SJSA1 (cell line): ENCODE measurements at places on chromosomes 5 and 9. TPM values are rescaled to one million over a fixed set of nuclear protein-coding genes. Genes with fewer than 3 reads are reported as not detected.
A peak's percentile ranks its signal among the peaks of the same experiment; 100 is the strongest.

GRCh38 chr5:73114044-73114688 is 6.2 kb upstream of the TMEM171 start:
- peaks cover 32% of the 10 kb centered on the region for H3K4me1 ChIP-seq
- no peaks in the 10 kb centered on the region for H3K36me3 ChIP-seq
- no peak overlapping the region for H3K27ac ChIP-seq
- no peak for DNase-seq
- no peak overlapping the region for H3K4me3 ChIP-seq

DNA sequence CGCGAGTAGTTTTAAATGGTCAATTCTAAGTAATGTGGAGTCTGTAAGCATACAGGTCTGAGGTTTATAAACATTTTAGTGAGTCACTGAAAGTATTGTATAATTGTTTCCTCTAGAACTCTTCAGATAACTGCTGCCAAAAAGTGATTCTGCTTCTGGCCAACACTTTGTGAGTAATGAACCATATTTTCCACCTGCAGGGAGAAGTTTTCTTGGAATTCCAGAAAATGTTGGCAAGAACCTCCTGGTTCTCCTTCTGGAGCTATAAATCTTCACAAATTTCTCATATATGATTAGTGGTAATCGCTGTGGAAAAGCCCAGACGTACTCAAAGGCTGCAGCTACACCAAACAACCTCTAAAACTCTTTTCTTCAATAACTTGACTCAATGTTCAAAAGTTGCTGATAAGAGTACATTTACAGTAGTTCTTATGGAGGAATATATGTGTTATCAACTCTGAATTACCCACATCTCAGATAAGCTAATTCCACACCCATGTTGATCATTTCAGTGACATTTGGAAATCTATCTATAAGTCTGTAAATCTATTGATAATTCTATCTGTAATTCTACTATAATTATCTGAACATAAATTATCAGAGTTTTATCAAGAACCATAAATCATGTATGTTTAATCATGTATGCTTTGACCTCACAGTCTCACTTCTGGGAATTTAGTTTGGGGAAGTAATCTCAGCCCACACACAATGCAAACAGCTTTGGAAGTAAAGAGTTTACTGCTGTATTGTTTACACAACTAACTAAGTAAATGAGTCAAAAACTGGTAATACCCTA is 74.1 kb downstream of the FNBP1 start:
- peak; percentile 69 for DNase-seq
- H3K36me3 ChIP-seq, result peaks cover 9% of the 10 kb centered on the region
- no peaks in the 10 kb centered on the region for H3K27me3 ChIP-seq
- peaks cover 75% of the 10 kb centered on the region for H3K4me1 ChIP-seq
- peak overlapping the region; percentile 53 for H3K27ac ChIP-seq

DNA sequence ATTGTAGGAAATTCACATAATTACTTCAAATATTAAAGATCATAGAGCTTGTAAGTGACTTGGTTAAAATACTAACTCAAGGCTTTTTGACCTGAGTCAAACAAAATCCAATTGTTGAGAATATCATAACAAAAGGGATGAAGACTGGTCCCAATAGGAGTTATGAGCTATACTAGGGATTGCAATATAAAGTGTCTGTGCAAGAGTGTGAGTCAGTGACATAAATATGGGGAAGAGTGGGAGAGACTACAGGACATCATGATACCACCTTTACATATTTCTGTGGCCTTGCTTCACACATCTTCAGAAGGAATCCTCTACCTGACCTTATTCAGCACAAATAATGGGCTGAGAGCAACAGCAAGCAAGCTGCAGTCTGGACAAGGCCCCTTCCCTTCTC is 180.9 kb upstream of the SLC24A2 start:
- no peak overlapping the region for H3K4me3 ChIP-seq
- H3K36me3 ChIP-seq, result no peaks in the 10 kb centered on the region
- no peaks in the 10 kb centered on the region for H3K27me3 ChIP-seq
- peaks cover 22% of the 10 kb centered on the region for H3K4me1 ChIP-seq
- DNase-seq, result no peak

DNA sequence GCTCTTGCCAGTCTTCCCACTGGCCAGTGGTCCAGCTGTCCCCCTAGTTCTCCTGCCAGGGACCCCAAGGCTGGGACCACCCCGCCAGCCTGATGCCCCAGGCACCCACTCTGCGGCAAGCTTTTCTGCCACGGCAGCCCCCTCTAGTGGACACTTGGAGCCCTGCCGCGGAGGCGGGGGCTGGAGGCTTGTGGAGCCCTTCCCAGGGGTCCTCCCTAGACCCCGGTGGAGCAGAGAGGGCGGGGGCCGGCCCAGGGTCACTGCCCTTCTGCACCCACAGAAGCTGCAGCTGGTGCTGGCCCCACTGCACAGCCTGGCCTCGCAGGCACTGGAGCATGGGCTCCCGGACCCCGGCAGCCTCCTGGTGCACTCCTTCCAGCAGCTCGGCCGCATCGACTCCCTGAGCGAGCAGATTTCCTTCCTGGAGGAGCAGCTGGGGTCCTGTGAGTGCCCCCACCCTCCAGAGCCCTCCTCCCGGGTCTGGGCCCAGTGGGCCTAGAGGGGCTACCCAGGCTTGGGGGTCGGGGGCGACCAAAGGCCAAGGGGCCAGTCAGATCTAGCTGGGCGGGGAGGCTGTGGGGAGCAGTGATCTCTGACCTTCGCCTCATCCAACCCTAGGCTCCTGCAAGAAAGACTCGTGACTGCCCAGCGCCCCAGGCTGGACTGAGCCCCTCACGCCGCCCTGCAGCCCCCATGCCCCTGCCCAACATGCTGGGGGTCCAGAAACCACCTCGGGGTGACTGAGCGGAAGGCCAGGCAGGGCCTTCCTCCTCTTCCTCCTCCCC is 9.1 kb downstream of the EGFL7 start:
- peaks cover 33% of the 10 kb centered on the region for H3K27me3 ChIP-seq
- H3K4me1 ChIP-seq, result no peaks in the 10 kb centered on the region
- H3K36me3 ChIP-seq, result no peaks in the 10 kb centered on the region

DNA sequence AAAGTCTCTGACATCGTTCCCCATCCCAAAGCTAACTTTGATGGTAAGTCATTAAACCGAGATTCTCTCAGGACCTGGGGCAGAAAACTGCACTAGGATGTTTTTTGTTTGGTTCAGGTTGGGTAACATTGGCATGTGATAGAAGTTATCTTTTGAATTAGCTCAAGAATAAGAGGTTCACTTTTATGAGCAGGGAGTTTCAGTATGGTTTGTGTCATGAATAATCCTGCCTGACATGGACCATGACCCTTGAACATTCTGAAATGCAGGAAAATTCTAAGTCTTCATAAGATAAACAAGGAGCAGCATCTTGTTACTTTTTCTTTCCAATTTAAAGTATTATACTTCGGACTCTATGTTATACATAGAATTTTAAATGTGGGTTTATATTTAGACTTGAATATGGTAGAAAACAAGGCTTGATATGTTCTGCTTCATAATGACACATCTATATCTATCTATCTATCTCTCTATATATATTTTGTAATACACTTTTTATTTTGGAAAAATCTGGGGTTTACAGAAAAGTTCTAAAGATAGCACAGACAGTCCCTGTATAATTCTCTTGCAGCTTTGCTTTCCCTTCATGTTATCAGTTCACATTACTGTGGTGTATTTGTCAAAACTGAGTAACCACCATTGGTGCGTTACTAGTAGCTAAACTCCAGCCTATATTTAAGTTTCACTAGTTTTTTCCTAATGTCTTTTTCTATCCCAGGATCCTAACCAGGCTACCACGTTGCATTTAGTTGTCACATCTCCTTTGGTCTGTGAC is 102.7 kb upstream of the TAF11L2 start:
- DNase-seq, result no peak
- peaks cover 22% of the 10 kb centered on the region for H3K4me1 ChIP-seq
- H3K27ac ChIP-seq, result no peak overlapping the region
- no peaks in the 10 kb centered on the region for H3K36me3 ChIP-seq
- H3K27me3 ChIP-seq, result no peaks in the 10 kb centered on the region

DNA sequence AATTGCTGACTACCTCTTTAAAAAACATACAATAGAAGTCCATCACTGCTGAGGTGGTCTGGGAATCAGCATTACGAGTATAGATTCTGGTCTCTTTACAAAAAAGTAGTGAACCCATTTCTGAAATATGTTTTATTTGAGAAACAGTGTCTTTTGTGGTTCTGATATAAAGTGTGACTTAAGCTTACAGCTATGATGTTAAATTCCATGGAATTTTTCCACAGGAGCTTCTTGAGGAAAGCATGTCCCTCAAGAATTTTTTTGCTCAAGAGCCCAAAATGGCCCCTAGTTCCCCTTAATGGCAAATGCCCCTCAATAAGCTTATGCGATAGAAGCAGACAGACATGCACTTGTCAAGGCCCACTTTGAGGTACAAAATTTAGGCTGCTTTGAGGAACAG is 265.7 kb downstream of the FAM170A start:
- no peak for DNase-seq
- H3K36me3 ChIP-seq, result no peaks in the 10 kb centered on the region
- H3K27ac ChIP-seq, result no peak overlapping the region
- no peak overlapping the region for H3K4me3 ChIP-seq
- H3K4me1 ChIP-seq, result no peaks in the 10 kb centered on the region

DNA sequence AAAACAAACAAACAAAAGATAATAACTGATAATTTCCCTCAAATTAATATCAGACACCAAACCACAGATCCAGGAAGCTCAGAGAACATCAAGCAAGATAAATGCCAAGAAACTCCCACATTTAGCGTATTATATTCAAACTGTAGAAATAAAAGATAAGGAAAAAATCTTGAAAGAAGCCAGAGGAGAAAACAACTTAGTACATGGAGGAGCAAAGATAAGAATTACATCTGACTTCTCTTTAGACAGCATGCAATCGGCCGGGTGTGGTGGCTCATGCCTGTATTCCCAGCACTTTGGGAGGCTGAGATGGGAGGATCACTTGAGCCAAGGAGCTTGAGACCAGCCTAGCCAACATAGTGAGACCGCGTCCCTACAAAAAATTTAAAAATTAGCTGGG is 17.2 kb upstream of the MLANA start:
- no peaks in the 10 kb centered on the region for H3K4me1 ChIP-seq
- no peaks in the 10 kb centered on the region for H3K36me3 ChIP-seq
- no peak overlapping the region for H3K27ac ChIP-seq

- no peak overlapping the region for H3K27ac ChIP-seq
- H3K27me3 ChIP-seq, result no peaks in the 10 kb centered on the region
- DNase-seq, result no peak
- no peaks in the 10 kb centered on the region for H3K4me1 ChIP-seq
These were observed 31.7 kb downstream of the CEP72 start for GRCh38 chr5:643811-644271.

DNA sequence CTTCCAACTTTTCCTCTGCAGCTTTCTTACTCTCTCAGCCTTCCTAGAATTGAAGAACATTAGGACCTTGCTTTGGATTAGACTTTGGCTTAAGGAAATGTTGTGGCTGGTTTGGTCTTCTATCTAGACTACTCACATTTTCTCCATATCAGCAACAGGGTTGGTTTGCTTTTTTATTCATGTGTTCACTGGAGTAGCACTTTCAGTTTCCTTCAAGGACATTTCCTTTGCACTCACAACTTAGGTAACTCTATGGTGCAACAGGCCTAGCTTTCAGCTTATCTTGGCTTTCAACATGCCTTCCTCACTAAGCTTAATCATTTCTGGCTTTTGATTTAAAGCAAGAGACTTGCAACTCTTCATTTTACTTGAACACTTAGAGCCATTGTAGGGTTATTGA is 153.1 kb downstream of the CCDC192 start:
- H3K36me3 ChIP-seq, result no peaks in the 10 kb centered on the region
- no peaks in the 10 kb centered on the region for H3K4me1 ChIP-seq
- H3K27ac ChIP-seq, result no peak overlapping the region
- H3K4me3 ChIP-seq, result no peak overlapping the region
- no peak for DNase-seq
- H3K27me3 ChIP-seq, result no peaks in the 10 kb centered on the region

- no peak overlapping the region for H3K27ac ChIP-seq
- DNase-seq, result no peak
- no peaks in the 10 kb centered on the region for H3K27me3 ChIP-seq
- peaks cover 12% of the 10 kb centered on the region for H3K4me1 ChIP-seq
- no peak overlapping the region for H3K4me3 ChIP-seq
These were observed 136.6 kb upstream of the TNC start for GRCh38 chr9:115254287-115255180.

DNA sequence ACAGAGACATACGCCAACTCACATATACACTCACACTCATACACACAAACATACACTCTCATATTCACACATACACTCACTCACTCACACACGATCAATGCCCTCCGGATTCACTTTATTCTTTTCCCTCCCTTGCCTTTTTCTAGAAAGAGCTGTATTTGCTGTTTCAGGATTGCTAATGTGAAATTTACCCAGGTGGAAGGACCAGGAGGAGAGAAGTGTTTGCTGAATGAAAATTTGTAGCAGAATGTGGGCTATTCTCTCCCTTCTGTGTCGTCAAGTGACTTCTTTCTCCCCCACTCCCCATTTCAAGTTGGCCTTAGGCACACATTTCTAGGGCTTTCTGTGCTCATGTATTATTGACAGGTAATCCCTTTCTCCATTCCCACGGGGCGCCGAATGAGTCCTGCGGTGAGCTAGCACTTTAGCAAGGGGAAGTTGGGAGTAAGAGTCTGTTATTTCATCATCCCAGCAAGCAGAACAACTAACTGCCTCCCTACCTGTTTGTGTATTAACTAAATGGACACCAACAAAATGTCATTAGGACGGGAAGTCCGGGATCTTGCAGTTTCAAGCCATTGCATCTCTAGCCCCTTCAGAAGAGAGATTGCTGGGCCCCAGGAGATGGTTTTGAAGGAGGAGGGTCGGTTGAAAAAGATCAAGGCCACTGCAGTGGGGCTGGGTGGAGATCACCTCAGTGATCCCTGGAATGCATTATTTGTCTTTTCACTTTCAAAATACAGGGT is 97.1 kb upstream of the TAF11L2 start:
- H3K4me1 ChIP-seq, result peaks cover 39% of the 10 kb centered on the region
- H3K4me3 ChIP-seq, result no peak overlapping the region
- no peak for DNase-seq
- H3K36me3 ChIP-seq, result no peaks in the 10 kb centered on the region

DNA sequence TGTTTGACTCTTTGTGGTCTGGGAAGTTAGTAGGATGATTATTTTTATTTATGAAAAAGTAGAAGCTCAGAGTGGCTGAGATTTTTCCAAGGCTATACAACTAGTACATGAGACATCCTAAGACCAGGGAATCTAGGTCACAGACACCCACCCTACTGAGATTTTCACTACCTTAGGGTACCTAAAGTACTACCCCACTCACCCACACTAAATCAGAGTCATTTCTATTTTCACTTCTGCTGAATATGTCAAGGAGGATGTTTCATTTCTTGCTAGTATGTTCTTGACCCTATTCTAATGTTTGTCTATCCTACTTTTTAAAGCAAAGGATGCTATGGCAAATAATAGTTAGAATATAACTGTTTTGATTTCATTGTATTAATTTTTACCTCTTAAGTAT is 206.0 kb downstream of the ATP10B start:
- H3K4me3 ChIP-seq, result no peak overlapping the region
- H3K27me3 ChIP-seq, result peaks cover 4% of the 10 kb centered on the region; the same call in 1 of the 2 replicates
- DNase-seq, result no peak

- H3K4me1 ChIP-seq, result peaks cover 3% of the 10 kb centered on the region; the same call in 1 of the 2 replicates
- no peaks in the 10 kb centered on the region for H3K27me3 ChIP-seq
- H3K36me3 ChIP-seq, result no peaks in the 10 kb centered on the region
- no peak overlapping the region for H3K4me3 ChIP-seq
- H3K27ac ChIP-seq, result no peak overlapping the region
- DNase-seq, result no peak
These were observed 58.1 kb downstream of the ROPN1L start for GRCh38 chr5:10499776-10500175.

SLC36A2 gene
- total RNA-seq, result not detected in 2 replicates

CCL28 gene
- total RNA-seq, result 0.18 TPM in 1 of 2 replicates, not detected in the other

IFNK gene
- not detected in 2 replicates for total RNA-seq

SPIN1 gene
- total RNA-seq, result 91.1 and 105 TPM in 2 replicates

INSL6 gene
- total RNA-seq, result not detected in 2 replicates

SOX30 gene
- total RNA-seq, result 2.7 and 5.8 TPM in 2 replicates

IRX1 gene
- not detected in 2 replicates for total RNA-seq
